ENCODE measurements at places on chromosomes 3 and 15.
A peak's percentile ranks its signal among the peaks of the same experiment; 100 is the strongest.

DNA sequence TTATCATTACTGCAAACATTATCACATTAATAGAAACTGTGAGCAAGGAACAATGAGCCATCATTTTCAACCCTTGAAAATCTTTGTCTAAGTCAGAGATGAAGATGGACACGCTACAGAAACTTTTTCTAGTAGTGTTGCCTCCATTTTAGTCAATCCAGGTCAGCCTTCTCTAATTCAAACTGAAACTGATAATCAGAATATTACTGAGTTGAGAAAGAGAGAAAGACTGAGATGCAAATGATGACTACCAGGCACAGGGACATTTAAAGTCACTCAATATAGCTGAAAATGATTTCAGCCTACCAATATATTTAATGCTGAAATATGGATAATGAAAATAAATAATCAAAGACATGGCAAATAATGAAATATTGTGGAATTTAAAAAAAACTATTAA lies 261.4 kb downstream of the GBE1 start:
- no peak for DNase-seq

GRCh38 chr3:165464736-165465135 lies 268.6 kb upstream of the SLITRK3 start:
- DNase-seq = peak; percentile 84

GRCh38 chr15:96627031-96627568 lies 296.6 kb downstream of the NR2F2 start:
- DNase-seq = no peak

DNA sequence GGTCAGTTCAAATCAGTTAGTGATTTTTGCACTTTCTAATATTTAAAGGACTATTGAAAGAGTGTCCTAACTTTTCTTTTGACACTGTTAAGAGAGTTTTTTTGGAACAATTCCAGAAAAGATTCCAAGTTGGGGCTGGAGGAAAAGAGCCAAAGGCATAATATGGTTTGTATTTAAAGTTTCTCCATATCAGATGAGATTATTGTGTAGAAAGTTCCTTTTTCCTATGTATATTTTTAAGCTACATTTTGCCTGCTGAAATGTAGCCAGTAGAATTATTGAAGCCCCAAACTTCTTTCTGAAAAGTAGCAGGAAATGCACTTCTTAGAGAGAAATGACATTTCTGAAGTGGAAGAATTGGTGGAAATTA lies 136.5 kb upstream of the TSC22D2 start:
- no peak for DNase-seq

DNA sequence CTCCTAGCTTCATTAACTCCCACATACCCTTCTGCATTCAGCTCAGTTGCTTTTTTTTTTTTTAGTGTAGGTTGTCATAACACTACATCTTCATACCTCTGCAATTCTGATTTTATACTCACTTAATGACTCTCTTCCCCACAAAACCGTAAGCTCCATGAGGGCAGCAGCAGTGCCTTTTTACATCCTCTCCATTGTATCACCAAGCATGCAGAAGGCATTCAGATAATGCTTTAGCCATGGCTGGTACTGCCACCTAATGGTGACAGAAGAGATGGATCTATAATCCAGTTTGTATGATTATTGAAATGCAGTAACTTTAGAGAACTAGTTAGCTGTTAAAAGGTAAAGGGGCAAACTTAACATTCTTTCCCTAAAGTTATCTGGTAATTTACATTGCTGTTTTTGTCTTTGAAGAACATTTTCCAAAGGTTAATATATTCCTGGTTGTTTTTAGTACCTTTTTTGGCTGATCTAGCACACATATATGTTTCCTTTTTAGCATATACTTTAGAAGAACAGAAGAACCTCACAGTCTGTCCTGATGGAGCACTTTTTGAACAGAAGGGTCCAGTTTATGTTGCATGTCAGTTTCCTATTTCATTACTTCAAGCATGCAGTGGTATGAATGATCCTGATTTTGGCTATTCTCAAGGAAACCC lies 36.8 kb downstream of the ATP1B3 start:
- peak; percentile 45 for DNase-seq

DNA sequence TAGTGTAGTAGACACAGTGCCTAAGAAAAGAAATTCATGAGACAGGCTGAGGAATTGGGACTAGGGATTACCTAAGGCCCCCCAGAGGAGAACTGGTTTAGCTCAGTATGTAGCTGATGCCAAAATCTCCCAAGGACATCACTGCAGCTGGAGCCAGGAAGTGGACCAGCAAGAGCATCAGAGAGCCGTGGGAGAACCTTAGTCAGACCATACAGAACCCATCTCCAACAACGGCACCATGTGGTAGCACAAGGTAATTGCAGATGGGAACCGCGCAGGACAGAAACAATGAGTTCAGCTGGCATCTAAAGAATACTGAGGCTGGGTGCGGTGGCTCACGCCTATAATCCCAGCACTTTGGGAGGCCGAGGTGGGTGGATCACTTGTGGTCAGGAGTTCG lies 81.7 kb downstream of the WNT5A start:
- DNase-seq = no peak

DNA sequence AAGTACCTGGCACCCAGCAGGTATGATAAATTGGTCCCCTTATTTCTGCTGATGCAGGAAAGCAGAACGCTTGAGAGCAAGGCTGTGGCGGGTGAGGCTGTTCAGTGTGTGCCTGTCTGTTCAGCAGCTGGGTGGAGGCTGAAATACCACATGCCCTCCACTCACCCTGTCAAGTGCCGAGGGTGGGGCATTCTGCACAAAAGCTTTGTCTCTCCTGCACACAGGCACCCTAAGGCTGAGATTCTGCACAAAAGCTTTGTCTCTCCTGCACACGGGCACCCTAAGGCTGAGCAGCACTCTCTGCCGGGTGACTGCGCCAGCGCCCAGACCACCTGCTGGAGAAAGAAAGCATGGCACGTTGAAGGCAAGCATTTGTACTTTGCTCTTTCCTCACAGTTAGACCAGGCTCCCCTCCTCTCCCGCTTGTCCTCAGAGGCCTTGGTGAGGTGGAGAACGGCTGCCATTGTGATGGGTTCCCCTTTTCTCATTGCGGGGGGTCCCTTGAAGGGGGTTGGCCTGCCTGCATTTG lies 97.5 kb downstream of the BDH1 start:
- DNase-seq = no peak

GRCh38 chr3:166569589-166569988 lies 732.4 kb upstream of the BCHE start:
- no peak for DNase-seq

- no peak for DNase-seq
Measured at GRCh38 chr3:79297245-79297960, 470.4 kb downstream of the ROBO1 start.

GRCh38 chr3:62403765-62404164 lies 30.4 kb upstream of the FEZF2 start:
- no peak for DNase-seq

DNA sequence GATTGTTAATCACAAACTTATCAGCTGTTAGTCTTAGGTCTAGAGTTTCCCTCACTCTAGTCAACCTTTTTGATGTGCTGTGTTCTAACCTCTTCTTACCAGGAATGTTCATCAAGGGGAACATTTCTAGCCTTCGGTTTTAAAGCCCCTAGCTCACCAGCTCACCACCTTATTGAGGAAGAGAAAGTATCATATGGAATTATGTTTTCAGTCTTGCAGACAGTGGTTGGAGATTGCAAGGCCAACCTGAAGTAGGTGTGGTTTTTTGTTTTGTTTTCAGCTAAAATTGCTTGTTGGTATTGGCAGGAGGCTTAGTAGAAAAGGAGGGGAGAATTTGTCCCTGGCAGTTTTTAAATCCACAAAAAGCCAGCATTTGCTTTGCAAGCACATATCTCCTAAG lies 48.4 kb upstream of the CCDC80 start:
- no peak for DNase-seq

GRCh38 chr3:170738766-170739165 lies 131.2 kb downstream of the RPL22L1 start:
- DNase-seq = no peak

DNA sequence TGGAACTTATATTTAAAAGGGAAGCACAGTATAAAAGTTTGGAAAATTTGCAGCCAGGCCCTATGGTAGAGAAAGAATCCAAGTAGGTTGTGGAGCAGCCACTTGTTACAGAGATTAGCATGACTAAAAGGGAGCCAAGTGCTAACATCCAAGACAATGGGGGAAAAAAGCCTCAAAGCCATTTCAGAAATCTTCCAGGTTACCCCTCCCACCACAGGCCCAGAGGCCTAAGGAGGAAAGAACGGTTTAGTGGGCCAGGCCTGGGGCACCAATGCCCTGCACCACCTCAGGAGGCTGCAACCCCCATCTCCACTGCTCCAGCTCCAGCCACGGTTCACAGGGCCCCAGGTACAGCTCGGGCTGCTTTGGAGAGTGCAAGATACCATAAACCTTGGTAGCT lies 69.9 kb downstream of the IGF2BP2 start:
- no peak for DNase-seq

GRCh38 chr3:16477521-16477920 lies 36.0 kb downstream of the RFTN1 start:
- DNase-seq = no peak

GRCh38 chr3:129703913-129704312 lies 97.4 kb upstream of the PLXND1 start:
- DNase-seq = no peak

DNA sequence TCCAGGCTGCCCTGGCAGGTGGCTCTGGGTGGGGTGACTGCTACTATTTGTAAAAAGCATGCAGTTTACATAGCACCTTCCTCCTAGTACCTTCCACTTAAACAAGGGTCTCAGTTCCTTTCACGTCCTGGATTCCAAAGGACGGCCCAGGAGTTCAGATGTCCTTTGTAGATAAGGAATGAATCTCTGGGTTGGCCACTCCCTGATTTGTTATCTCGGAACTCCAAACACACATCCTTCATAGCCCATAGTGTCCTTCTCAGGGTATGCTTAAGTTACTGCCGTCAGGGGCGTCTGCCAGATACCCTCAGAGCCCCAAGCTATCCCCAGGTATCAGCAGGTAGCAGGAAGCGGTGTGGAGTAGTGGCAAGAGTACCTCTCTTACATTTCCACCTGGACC lies 101.1 kb upstream of the PLXNA1 start:
- no peak for DNase-seq

GRCh38 chr3:46092702-46093080 lies 65.4 kb upstream of the XCR1 start:
- DNase-seq = no peak

DNA sequence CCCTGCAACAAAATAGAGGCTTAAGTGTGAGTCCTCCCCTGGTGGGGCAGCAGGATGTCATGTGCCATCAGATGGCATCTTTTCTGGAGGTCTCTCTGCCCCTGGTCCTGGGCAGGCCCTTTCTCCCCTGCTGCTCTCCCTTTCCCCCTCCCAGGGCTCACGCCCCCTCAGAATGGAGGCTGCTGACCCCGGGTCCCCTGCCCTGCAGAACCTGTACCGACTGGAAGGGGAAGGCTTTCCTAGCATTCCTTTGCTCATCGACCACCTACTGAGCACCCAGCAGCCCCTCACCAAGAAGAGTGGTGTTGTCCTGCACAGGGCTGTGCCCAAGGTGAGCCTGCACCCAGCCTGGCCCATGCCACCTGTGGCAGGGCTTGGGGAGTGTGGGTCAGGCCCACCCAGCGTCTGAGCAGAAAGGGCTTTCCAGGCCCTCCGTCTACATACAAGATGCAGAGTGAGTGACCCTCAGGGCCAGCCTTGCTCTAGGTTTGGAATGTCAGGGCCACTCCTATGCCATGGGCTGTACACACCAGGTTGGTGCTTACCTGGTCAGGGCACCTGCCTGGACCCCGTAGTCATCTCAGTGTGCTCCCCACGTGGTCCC lies 7.1 kb downstream of the FES start:
- DNase-seq = no peak

GRCh38 chr15:36161771-36162212 lies 417.6 kb upstream of the CDIN1 start:
- DNase-seq = no peak

GRCh38 chr3:176611703-176612102 lies 585.6 kb downstream of the TBL1XR1 start:
- no peak for DNase-seq

DNA sequence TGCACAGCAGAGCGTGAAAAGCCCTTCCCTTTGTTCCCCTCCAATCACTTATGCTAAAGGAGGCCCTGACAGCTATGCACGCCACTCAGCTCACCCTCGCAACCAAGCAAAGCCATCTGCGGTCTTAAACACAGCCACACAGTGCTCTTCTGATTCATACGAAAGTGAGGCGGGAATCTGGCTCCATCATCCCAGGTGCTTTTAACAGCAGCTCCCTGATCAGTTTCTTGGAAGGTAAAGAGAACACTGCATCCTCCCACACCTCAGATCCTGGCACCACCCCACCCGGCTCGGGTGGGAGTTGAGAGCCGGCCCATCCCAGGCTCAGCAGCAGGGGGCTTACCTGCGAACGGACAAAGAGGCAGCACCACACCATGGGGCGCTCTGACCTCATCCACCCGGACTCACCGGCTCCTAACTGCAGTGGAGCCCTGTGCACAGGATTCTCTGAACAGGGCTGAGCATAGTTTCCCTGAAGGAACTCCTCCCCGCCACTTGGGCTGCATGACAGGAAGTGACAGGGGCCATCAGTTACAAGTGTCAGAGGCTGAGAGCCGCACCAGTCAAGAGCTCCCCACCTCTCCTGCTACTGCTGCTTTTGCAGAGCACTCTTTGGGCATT lies 114.3 kb upstream of the ARHGEF3 start:
- DNase-seq = no peak

DNA sequence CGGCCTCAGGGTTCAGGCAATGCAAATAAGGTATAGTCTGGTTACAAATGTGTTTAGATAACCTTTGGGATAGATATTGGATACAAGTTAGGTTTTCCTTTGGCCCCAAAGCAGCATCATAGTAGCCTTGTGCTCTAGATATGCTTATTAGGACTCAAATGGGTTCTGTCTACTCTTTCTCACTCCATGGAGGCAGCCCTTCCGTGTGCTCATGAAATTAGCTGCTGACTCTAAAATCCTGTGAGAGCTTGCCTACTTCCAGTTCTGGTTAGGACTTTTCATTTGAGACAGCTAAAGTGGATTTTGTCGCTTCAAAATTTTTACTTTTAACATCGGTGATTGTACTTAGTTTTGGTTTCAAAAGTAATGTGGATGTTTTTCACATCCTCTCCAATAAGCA lies 1.6 kb downstream of the CDV3 start:
- DNase-seq = no peak

- no peak for DNase-seq
Measured at GRCh38 chr15:64824929-64825430, 467 bp downstream of the PIF1 start.

- no peak for DNase-seq
Measured at GRCh38 chr3:71598292-71598691, 14.8 kb upstream of the FOXP1 start.

DNA sequence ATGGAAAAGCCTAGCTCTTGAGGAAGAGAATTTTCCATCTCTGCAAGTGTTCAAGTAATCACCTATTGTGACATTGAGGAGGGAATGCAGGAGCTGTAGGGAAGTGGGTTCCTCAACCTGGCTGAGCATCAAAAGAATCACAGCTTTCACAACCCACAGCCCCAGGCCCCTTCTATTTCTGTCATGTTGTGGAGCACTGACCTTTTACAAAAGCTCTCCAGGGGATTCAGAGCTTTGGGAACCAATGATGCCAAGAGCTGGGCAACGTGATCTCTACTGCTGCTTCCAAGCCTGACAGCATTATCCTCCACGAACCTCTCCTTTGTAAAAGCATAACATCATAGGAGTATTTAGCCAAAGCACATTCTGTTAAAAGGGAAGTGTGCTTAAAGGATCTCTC lies 231.1 kb downstream of the ADAMTS9 start:
- DNase-seq = no peak

Measured in RCC 7860 (cell line).